ENCODE measurements at places on chromosomes 11 and 22. TPM values are rescaled to one million over a fixed set of nuclear protein-coding genes. Genes with fewer than 3 reads are reported as not detected.

CHST1 gene
- 2.1 TPM for total RNA-seq

DRD2 gene
- 0.71 TPM for total RNA-seq

OR52E8 gene
- total RNA-seq, result not detected

HOATZ gene
- not detected for total RNA-seq

TMPRSS4 gene
- total RNA-seq, result not detected

CNGA4 gene
- 0.31 TPM for total RNA-seq

OR51B4 gene
- total RNA-seq, result 0.40 TPM

C22orf31 gene
- not detected for total RNA-seq

MS4A15 gene
- total RNA-seq, result not detected

CDKN1C gene
- total RNA-seq, result 186 TPM

SCUBE1 gene
- 140 TPM for total RNA-seq

PLAAT3 gene
- total RNA-seq, result 158 TPM

CAPN5 gene
- 20.1 TPM for total RNA-seq

JAML gene
- total RNA-seq, result 20.8 TPM

KRTAP5-9 gene
- 0.40 TPM for total RNA-seq

DNA sequence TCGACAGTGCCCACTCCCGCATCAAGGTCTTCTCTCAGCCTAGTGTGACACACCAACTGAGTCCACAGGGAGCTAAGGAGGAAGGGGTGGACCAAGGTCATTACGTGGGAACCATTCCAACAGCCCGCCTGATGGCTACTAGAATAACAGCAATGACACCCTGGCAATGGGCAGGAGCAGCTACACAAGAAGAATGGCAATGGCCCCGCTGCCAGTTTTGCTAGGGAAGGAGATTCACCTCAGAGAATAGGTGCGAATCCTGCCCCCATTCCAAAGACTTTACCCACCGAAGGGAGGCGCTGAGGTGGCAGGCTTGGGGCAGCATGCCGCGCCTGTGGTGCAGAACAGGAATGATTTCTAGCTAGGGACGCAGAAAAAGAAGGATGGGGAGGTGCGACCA is 9.1 kb downstream of the WT1 start:
- no peak for DNase-seq

- no peak for DNase-seq
Observed at GRCh38 chr11:54558407-54558806, 45.4 kb downstream of the OR4C46 start.

GRCh38 chr11:77530879-77531278 is 57.0 kb upstream of the PAK1 start:
- no peak for DNase-seq

DNA sequence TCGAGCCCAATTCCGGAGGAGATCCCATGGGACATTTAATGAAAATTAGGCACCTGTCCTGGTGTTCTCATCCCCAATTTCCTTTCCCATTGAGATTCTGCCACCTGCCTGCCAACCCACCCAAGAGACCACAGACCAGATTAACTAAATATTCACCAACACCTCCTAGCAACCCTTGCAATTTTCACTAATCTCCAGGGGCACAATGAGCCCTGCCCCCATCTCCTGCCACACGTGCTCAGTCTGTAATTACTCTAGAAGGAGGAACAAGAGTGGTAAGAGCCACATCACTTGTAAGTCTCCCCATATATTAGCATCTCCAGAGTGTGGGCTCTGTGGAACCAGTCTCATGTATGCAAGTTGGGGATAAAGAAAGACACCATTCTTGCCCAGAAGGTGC is 38.0 kb downstream of the IL18BP start:
- DNase-seq, result no peak

- no peak for DNase-seq
Observed at GRCh38 chr11:79932612-79933011, 491.8 kb upstream of the TENM4 start.

- no peak for DNase-seq
Observed at GRCh38 chr22:33796494-33796893, 123.8 kb downstream of the LARGE1 start.

DNA sequence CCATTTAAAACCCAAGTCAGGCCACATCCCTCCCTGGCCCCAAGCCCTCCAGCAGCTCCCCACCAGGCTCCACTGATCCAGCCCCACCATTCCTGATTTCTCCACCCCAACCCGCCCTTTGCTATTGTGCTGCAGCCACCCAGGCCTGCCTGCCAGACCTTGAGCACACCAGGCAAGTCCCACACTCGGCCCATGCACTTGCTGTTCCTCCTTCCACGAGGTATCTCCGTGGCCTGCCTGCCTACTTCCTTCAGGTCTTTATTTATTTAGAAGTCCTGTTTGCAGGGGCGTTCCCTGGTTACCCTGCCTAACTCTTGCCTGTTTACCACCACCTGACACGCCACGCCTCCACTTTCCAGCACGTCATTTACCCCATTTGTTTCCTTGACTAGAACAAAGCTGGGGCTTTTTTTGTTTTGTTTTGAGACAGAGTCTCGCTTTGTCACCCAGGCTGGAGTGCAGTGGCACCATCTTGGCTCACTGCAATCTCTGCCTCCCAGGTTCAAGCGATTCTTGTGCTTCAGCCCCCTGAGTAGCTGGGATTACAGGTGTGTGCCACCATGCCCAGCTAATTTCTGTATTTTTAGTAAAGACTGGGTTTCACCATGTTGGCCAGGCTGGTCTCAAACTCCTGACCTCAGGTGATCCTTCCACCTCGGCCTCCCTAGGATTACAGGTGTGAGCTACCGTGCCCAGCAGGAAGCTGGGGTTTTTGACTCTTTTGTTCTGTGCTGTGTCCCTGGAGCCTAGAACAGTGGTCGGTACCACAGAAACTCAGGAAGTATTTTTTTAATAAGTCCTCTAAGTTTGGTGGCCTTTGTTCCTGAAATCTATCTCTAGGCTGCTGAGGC is 6.7 kb downstream of the CENPM start:
- no peak for DNase-seq

- DNase-seq, result no peak
Observed at GRCh38 chr22:44091021-44091721, 67.1 kb downstream of the PARVB start.

- no peak for DNase-seq
Observed at GRCh38 chr11:62976109-62976508, 8.7 kb downstream of the SLC22A6 start.

DNA sequence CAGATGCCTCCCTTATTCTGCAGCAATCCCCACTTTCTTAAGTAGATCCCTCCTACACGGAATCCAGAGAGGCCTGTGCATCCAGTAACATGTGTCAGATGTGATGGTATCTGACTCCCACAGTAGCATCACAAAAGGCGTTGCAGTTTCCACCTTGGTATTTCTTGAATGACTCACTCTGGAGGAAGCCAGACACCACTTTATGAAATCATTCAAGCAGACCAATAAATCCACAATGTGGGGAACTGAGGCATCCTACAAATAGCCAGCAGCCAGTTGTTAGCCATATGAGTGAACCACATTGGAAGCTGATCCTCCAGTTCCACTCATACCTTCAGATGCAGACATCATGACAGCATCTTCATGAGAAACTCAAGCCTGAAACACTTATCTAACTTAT is 798.1 kb downstream of the OPCML start:
- no peak for DNase-seq

- DNase-seq, result no peak
Observed at GRCh38 chr22:29578462-29579200, 2.3 kb downstream of the NIPSNAP1 start.

- DNase-seq, result peak; percentile 31
Observed at GRCh38 chr11:133906241-133906640, 50.5 kb downstream of the IGSF9B start.

- no peak for DNase-seq
Observed at GRCh38 chr11:112457532-112457931, 196.9 kb upstream of the PLET1 start.

DNA sequence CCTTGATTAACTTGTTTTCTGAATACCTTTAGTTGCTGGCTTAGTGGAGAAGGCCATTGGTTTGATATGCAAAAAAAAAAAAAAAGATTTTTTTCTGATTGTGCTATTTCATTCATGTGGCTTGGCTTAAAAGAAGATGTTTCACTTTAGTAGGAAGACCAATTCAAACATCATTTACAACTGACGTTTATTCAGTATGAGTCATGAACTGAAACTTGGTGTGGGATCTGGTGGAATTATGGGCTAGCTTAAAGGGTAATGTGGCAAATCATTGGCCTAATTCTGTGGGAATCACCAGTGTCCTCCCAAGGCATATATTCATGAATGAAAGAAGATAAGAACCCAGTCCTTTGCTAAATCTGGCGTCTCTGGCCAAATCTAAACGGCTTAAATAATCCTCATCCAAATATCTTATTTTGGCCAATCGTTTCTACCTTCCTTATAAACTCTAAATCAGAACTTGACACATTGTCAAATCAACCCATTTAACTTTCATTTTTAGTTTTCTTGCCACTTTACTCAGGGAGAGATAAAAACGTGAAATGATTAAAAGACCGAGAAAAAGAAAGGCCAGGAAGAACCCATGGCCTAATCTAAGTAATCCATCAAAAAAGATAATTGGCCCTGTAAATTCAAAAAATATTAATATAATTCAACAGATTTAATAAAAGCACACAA is 77.0 kb downstream of the DDIAS start:
- DNase-seq, result no peak

DNA sequence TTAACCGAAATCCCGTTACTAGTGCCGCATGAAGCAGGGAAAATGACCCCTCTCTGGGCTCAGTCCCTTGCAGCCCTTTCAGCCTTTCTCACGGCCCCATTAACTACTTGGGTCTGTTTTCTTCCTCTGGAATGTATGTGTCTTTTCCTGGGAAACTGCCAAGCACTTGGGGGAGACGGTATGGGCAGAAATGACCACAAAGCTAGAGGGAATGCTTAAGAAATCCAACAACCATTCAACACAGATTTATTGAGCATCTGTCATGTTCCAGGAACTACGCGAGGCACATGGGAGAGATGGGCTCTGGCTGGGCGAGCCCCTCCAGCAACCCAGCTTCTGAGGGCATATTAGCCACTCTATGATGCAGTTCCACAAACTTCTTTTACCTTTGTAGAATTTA is 462.6 kb downstream of the BUD13 start:
- DNase-seq, result no peak

DNA sequence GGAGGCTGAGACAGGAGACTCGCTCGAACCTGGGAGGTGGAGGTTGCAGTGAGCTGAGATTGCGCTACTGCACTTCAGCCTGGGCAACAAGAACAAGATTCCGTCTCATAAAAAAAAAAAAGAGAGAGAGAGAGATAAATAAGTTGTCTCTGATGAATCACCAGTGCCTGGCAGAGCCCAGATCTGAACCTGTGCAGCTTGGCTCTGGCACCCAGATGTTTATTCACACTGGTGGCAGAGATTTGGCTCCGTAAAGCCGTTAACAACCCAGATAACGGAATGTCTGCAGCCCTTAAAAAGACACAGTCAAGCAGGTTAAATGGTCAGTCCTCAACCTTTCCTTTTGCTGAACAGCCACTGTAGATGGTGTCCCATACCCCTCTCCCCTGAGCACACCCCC is 33.5 kb upstream of the RTL6 start:
- no peak for DNase-seq

GRCh38 chr11:71456294-71456693 is 3.3 kb downstream of the NADSYN1 start:
- DNase-seq, result no peak

GRCh38 chr22:31084811-31085492 is 3.8 kb downstream of the SMTN start:
- peak; percentile 94 for DNase-seq

- no peak for DNase-seq
Observed at GRCh38 chr11:65432686-65433582, 10.3 kb downstream of the NEAT1 start.

GRCh38 chr11:17593466-17594245 is 46.6 kb downstream of the OTOG start:
- DNase-seq, result peak; percentile 33

GRCh38 chr11:29327891-29328290 is 688.9 kb downstream of the KCNA4 start:
- no peak for DNase-seq

GRCh38 chr22:47206164-47206563 is 443.7 kb downstream of the TBC1D22A start:
- peak; percentile 25 for DNase-seq

DNA sequence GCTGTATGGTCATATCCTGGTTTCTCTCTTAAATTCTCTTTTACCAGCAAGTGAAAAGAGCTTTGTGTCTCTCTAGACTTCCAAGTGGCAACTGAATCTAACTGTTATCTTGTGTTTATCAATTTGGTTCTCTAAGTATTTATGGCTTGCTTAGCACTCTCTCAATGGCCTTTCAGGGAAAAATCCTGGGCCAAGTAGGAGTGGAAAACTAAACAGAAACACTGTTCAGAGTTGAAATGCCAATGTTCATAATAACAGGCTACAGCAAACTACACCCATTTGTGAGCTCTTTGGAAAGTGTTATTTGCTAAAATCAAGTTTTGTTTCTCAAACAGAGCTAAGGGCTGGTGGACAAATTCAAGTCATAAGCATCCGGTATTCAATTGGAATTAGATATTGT is 10.1 kb downstream of the MMP12 start:
- no peak for DNase-seq

GRCh38 chr11:128928400-128928799 is 14.3 kb downstream of the TP53AIP1 start:
- no peak for DNase-seq

GRCh38 chr11:61390161-61390560 is 2.2 kb upstream of the TMEM216 start:
- DNase-seq, result no peak

DNA sequence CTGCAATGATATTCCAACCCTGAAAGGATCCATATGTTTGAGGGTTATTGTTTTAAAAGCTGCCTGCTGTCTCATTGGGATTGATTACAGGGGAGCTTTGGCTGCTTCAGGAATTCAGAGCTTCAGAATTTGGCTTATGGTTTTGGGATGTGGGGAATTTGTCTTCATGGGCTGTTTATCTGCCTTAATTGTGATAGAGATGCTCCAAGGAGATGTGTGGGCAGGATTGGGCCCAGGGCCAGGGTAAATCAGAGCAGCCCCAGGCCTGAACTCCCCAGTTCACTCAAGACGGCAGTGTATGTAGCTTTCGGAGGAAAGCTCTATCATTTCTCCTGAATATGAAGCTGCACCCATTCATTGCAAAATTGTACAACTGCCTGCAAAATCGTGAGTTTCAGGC is 88.5 kb downstream of the ALX4 start:
- no peak for DNase-seq

DNA sequence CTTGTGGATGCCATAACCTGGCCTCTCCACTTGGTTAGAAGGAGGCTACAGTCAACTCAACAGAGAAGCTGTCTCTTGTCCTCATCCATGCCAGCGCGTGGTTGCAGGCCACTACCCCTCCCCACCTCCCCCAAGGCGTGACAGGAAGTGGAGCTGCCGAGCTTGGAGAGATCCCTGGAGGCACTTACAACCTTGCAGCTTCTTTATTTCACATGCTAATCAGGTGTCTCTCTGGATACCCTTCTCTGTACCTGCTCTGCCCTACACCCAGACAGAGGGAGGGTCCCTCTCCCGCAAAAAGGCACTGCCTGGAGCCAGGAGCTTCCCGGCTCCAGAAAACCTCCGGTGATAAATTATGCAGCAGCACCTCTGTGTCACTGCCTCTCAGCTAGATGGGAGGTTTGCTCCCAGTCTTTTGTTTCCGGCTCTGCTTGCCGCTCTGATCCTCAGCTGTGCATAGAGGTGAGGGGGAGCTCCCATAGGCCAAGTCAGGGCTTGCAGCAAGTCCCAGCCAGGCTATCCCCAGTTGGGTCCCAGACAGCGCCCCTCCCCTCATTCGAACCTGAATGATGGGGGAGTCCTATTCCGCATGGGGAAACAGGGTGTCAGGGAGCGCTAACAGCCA is 5.7 kb downstream of the LRP4 start:
- DNase-seq, result no peak

- no peak for DNase-seq
Observed at GRCh38 chr11:59746111-59746510, 9.1 kb upstream of the STX3 start.

- DNase-seq, result no peak
Observed at GRCh38 chr11:78961247-78961646, 386.6 kb upstream of the NARS2 start.

GRCh38 chr11:125270711-125271110 is 106.2 kb downstream of the PKNOX2 start:
- DNase-seq, result no peak

All from sciatic nerve (tissue), 2 donors.